Non-pigmented ciliary epithelial cell (primary cell): ENCODE measurements at places on chromosomes 16 and 17.

DNA sequence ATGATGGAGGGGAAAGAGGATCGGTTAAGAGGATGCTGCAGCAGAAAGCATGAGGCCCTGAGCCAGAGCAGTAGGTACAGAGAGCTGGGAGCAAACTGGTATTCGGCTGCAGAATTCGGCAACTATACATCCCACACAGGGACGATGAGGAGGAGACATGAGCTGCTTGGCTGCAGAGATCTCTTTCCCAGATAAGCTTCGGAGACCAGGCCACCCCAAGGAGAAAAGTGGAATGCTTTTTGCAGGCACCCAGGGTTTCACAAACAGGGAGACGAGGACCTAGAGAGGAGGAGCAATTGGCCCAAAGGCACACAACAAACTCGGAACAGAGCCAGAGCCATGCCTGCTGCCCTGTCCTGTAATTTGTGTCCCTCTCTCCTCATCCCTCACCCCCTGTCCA, 62.0 kb downstream of the TMEM132E start:
- DNase-seq = no peak

DNA sequence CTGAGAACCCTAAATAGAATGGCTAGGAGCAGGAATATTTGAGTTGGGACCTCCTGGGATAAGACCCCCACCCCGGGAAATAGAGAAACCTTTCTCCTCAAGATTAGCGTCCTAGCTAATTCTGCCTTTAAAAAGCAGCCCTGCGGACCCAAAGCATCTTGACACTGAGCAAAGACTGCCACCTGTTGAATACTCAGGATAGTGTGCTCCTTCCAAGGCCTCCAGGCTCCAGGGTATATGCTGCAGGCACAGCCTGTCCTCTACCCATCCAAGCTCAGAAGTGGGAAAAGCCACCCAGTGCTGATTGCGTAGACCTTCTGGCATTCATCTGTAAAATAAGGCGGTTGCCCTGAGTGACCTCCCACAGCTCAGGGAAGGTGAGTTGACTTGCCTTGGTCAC, 456.2 kb upstream of the DYNLRB2 start:
- DNase-seq = peak; percentile 31

DNA sequence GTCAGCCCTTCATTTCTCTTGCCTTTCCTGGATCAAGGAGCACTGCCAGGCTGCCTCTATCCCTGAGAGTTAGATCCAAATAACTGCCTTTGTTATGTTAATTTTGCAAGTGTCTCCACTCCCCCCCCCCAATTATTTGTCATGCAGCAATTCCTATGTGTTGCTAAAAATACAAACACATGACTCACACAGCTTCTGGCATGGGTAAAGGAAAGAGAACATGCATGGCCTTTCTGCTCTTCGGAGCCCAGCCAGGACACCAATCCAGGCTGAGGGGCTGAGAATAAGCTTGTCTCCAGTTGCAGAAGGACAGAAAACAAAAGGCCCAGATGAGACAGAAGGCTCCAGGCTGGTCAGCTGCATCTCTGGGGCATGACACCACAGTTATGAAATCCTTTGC, 148.0 kb upstream of the TNRC6C start:
- DNase-seq = peak; percentile 11

- no peak for DNase-seq
These were observed 6.6 kb downstream of the ANKFN1 start for GRCh38 chr17:56159826-56160380.

DNA sequence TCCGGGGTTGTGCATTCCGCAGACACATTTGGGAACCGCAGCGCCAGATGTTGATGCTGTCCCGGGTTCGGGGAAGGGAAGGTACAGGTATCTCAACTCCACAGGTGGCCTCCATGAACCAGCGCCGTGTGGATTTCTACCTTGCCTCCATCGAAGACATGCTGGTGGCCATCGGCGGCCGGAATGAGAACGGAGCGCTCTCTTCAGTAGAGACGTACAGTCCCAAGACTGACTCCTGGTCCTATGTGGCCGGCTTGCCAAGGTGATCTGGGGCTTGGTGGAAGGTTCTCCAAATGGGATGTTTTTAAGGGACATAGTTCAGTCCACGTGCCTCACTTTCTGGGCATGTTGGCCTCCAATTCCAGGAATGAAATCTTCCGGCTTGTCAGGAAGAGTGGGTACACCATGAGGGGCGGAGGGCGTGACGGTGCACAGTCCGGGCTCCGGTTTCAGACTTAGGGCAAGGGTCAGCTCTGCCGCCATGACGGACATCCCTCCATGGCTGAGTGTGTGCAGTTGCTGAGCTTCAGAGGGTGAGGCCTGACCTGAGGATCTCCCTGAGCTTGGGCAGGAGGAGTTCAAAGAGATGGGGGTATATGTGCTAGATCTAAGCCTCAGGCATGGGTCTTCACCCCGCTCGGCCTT, 11.5 kb downstream of the KLHL36 start:
- DNase-seq = no peak

DNA sequence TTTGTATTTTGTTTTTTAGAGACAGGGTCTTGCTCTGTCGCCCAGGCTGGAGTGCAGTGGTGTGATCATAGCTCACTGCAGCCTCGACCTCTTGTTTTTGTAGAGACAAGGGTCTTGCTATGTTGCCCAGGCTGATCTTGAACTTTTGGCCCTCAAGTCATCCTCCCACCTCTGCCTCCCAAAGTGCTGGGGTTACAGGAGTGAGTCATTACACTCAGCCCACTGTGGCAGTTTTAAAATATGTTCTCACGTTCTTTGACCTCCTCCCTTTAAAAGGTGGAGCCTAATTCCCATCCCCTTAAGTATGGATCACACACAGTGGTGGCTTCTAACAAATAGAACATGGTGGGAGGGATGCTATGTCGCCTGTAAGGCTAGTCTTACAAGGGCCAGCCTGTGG, 67.7 kb downstream of the ZDHHC7 start:
- no peak for DNase-seq

- no peak for DNase-seq
These were observed 57.1 kb upstream of the ANKFN1 start for GRCh38 chr17:56096026-56096810.

DNA sequence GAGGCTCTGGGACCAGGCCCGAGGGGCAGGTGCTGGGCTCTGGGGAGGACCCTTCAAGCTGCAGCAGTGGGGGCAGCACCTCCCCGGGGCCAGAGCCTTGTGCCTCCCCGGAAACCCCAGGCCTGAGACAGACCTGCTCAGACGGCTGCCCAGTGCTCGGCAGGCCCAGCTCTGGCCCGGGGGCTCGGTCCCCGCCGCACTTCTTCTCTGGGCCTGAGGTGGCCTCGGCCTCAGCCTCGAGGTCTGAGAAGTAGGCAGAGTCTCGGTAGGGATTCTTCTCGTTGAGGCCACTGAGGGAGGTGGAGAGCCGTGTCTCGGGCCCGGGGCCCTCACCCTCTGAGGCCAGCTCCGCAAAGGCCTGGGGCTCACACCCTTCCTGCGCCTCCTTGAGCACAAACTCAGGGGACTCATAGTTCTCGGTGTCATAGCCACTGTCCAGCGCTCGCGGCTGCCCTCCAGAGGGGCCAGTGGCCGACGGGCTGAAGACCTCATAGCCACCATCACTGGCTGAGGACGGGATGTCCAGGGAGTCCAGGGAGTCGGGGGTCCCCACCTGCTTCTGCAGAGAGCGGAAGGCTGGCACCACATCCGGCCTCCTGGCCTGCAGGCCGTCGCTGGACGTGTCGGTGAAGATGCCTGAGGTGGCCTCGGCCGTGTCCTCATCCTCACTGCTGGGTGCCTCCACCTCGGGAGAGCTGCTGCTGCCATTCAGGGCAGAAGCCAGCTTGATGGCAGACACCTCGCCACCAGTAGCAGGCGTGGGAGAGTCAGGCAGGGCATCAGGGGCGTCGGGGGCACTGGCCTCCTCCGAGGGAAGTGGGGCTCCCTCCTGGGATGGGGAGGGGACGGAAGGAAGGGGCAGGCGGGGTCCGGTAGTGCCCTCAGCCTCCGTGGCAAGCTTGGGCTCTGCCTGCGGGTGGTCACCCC, 44.3 kb upstream of the PVALEF start:
- DNase-seq = no peak

DNA sequence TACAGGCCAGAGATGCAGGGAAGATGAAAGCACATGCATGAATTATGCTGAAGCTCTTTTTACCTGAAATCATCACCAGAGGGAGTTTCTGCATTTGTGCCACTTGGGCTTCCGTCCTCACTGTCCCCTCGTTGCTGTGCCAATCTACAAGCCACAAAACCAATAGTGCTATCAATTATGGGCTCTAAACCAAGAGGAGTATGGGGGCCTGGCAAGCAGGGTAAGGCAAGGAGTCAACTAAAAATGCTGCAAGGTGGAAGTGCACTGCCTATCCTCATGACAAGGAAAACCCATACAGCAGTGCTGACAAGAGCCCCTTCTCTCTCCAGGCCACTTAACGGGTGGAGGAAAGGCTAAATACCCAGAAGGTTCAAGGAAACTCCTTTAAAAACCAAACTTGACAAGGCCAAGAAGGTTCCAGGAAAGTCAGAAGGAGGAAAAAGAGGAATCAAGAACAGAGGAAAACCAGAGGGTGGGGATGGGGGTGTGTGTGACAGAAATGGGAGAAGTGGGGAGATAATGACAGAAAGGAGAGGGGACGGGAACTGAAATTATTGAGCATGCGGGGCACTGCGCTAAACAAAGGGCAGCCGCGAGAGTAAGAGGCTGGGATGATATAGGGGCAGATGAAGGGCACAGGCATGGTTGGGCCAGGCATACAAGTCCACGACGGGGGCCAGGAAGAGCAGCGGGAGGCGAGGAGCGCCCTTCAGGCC, 674 bp downstream of the C17orf75 start:
- DNase-seq = no peak

DNA sequence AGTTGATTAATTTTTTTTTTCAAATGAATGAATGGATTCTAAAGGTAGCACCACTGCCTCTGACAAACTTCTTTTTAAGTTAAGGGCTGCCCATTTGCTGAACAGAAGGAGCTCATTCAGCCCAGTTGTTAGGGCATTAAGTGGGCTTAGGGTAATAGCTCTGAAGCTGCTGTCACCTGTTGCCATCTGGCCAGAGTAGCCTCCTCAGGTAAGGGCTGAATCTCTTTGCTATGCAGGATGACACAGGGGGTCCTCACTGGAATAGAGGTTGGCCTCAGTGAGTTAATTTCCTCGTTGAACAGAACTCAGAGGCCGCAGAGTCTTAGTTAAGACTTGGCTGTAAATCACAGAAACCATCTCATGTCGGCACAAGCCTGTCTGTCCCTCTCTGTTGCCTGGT, 232.8 kb downstream of the CCDC182 start:
- DNase-seq = no peak

- DNase-seq = no peak
These were observed 967 bp upstream of the CDH15 start for GRCh38 chr16:89170346-89171215.

GRCh38 chr17:50289991-50290702, 15.9 kb downstream of the TMEM92 start:
- peak; percentile 96 for DNase-seq

DNA sequence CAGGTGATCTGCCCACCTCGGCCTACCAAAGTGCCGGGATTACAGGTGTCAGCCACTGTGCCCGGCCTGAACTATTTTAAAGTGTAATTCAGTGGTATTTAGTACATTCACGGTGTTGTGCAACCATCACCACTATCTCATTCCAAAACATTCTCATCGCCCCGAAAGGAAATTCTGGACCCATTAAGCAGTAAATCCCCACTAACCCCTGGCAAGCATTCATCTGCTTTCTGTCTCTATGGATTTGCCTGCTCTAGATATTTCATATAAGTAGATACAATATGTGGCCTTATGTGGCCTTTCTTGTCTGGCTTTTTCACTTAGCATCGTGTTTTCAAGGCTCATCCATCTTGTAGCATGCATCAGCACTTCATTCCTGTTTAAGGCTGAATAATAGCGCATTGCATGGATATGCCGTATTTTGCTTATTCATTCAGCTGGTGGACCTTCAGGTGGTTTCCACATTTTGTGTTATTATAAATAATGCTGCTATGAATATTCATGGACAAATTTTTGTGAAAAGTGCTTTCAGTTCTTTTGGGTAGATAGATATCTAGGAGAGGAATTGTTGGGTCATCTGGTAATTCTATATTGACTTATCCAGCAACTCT, 8.4 kb upstream of the HERPUD1 start:
- no peak for DNase-seq

DNA sequence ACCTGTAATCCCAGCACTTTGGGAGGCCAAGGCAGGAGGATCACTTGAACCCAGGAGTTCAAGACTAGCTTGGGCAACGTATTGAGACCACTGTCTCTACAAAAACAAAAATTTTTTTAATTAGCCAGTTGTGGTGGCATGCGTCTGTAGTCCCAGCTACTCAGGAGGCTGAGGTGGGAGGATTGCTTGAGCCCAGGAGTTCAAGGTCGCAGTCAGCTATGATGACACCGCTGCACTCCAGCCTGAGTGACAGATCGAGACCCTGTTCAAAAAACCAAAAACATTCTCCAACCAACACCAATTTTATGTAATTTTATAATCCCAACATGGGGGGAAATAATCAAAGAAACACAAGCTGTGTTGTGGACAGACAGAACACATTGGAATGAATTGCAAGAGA, 54.6 kb upstream of the TNRC6A start:
- DNase-seq = no peak

GRCh38 chr16:49608779-49609178, 235.2 kb downstream of the C16orf78 start:
- DNase-seq = peak; percentile 34

DNA sequence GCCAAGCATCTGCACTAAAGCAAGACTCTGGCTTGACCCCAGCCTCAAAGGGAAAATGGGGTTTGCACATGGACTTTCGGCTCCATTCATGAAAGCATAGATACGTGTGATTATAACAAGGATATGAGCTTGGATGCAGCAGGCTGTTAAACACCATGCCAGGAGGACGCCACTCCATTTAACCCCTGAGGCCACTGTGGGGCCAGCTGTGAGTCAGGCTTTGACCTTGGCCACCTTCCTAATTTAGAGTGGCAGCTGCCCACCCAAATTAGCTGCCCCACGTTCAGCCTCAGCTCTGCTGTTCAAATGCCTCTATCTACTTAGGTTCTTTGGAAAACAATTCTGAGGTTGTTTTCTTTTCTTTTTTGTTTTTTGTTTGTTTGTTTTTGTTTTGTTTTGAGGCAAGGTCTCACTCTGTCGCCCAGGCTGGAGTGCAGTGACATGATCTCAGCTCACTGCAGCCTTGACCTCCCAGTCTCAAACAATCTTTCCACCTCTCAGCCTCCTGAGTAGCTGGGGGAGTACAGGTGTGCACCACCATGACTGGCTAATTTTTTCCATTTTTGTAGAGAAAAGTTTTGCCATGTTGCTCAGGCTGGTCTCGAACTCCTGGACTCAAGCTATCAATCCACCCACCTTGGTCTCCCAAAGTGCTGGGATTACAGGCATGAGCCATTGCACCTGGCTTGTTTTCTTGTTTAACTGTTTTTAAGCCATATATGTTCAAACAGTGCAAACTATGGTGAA, 23.2 kb upstream of the KIFC3 start:
- no peak for DNase-seq
